ENCODE measurements at places on chromosomes 16 and 17. TPM values are rescaled to one million over a fixed set of nuclear protein-coding genes. Genes with fewer than 3 reads are reported as not detected.

The PDE6G gene
- not detected for total RNA-seq

The KCNJ2 gene
- 2.9 TPM for total RNA-seq

The RNPS1 gene
- total RNA-seq = 45.6 TPM

The FOXC2 gene
- total RNA-seq = 5.0 TPM

The CCDC40 gene
- 1.9 TPM for total RNA-seq

The LPO gene
- 0.07 TPM for total RNA-seq

The CD300A gene
- total RNA-seq = not detected

The TMEM238L gene
- total RNA-seq = not detected

All from smooth muscle cell of the pulmonary artery (primary cell).